H54 (cell line): ENCODE measurements at places on chromosomes 2 and 18.

DNA sequence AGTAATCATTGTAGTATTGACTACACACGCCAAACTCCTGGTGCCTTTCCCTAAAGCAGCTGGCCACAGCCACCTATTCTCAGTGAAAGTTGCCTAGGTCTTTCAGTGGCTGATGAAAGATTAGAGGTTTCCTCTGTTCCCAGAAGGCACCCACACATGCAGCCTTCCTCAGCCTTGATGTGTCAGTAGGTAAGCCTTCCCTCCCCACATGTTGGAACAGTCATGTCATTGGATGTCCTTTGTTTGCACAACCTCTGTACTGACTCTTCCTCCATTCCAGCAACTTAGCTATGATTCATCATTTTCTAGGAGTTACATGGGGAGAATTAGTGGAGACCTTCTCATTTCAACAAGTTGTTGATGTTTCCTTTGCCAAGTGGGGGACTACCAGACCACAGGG is 630.8 kb upstream of the SLC39A10 start:
- DNase-seq, result peak; percentile 3

DNA sequence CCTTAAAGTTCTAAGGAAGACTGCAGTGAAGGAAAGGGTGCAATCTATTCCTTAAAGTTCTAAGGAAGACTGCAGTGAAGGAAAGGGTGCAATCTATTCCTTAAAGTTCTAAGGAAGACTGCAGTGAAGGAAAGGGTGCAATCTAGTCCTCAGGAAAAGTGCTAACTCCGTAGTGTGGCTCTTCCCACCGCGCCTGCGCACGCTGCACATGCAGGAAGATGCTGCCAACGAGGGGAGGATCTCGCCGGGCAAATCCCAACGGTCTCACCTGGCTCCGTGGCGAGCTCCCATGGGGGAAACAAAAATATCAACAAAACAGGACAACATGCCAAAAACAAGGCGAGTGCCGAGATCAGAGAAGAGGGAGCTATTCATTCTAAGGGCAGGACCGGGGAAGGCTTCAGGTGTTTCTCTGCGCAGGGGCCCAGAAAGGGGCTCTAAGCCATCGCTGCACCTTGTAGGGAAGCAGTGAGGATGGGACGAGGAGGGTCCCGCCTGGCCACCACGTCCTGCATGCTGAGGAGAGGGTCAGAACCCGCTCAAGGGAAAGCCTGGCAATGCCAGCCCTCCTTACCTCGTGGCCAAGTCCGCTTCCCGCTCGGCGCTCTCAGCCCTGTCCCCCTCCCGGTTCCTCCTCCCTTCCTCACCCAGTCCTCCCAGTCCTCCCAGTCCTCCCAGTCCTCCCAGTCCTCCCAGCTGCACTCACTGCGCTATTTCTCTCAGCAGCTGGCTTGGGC is 24.5 kb downstream of the TIMM21 start:
- no peak for DNase-seq

DNA sequence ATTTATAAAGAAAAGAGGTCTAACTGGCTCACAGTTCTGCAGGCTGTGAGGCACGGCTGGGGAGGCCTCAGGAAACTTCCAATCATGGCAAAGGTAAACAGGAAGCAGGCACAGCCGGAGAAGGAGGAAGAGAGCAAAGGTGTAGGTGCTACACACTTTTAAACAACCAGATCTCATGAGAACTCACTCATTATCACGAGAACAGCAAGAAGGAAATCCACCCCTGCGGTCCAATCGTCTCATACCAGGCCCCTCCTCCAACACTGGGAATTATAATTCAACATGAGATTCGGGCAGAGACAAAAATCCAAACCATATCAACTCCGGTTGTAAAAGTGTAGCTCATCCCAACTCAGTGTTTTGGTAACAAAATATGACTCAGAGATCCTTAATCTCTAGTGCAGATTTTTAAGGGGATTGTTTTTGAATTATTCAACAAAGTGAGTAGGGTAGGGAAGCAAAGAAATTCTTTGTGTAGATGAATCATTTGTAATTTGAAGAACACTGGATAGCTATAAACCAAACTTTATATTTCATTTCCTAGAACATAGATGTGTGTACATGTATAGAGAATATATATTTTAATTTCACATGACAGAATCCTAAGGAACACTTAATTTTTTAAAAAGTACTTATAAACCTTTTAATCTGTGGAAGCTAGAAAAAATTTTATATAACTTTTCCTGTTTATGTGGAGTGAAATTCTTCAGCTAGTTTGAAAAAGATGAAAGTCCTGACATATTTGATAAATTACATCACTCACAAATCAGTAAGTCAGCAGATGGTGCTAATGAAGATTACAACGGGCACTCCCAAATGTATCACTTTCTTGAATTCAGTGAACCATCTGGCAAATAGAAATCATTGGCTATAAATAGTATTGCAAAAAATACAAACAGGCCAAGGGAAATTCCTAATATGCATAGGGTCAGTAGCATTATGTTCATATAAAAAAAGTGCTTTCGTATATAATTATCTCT is 130.1 kb downstream of the OLA1 start:
- DNase-seq, result peak; percentile 8

GRCh38 chr2:215699700-215700538 is 264.1 kb upstream of the FN1 start:
- DNase-seq, result no peak

- DNase-seq, result no peak
Measured at GRCh38 chr18:12253027-12253426, 1.1 kb upstream of the CIDEA start.

GRCh38 chr18:76374330-76375281 is 120.4 kb downstream of the ZNF516 start:
- DNase-seq, result no peak

DNA sequence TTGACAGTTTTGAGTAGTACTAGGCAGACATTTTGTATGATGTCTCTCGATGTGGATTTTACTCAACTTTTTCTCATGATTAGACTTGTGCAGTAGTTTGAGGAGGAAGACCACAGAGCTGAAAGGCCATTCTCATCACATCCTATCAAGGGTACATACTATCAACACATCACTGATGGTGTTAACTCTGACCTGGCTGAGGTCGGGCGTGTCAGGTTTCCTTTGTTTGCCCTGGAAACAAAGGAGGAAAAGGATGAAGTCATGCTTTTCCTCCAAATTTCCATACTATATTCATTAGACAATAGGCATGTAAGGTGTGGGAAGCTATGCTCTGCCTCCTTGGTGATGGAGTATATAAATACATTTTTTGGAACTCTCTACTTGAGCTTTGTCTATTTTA is 211.1 kb downstream of the DSEL start:
- no peak for DNase-seq

GRCh38 chr2:156306821-156307220 is 25.7 kb downstream of the NR4A2 start:
- no peak for DNase-seq
